ENCODE measurements at places on chromosomes 2 and 18.

GRCh38 chr2:133504566-133505505, 63.4 kb downstream of the NCKAP5 start:
- DNase-seq, result no peak

DNA sequence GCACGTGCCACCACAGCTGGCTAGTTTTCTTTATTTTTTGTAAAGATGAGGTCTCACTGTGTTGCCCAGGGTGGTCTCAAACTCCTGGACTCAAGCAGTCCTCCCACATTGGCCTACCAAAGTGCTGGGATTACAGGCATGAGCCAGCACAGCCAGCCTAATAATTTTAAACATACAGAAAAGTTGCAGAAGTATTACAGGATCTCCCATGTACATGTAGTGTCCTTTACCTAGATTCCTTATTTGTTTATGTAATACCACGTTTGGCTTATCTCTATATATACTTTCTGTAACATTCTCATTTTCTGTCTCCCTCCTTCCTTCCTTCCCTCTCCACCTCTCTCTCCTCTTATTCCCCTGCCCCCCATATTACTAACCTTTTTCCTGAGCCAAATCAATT, 41.7 kb downstream of the PPM1B start:
- DNase-seq, result no peak

DNA sequence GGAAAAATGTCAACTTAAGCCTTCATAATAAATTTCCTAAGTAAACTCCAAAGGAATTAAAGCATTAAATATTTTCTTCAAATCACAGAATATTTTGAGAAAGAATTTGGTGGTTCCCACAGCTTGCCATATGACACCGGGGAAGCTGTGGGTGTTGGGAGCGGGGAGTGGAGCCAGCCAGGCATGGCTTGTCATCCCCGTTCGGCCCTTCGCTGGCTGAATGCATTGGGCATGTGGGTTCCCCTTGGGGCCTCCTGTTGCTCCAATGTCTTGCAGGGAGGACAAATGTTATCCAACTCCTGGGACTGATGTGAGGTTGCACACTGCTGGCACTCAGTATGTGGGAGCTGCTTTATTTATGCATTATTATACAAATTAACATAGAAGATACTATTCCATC, 18.6 kb downstream of the NGEF start:
- peak; percentile 31 for DNase-seq

DNA sequence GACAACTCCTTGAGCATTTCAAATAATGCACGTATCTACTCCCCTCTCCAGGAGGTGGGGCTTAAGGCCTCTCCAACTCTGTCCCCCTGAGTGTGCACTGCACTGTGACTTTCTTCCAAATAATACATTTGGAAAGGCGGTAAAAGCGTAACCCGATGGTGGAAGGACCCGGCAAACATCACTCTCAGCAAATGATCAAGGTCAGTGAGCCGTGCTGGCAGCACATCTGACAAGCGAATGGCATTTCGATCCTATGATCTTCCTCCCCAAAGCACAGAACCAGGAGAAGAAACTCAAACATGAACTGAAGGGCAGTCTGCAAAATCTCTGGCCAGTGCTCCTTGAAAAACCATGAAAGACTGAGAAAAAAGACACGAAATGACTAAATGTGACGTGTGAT, 208.7 kb downstream of the TWIST2 start:
- no peak for DNase-seq

- DNase-seq, result no peak
Measured at GRCh38 chr2:33058716-33059470, 112.1 kb downstream of the LTBP1 start.

DNA sequence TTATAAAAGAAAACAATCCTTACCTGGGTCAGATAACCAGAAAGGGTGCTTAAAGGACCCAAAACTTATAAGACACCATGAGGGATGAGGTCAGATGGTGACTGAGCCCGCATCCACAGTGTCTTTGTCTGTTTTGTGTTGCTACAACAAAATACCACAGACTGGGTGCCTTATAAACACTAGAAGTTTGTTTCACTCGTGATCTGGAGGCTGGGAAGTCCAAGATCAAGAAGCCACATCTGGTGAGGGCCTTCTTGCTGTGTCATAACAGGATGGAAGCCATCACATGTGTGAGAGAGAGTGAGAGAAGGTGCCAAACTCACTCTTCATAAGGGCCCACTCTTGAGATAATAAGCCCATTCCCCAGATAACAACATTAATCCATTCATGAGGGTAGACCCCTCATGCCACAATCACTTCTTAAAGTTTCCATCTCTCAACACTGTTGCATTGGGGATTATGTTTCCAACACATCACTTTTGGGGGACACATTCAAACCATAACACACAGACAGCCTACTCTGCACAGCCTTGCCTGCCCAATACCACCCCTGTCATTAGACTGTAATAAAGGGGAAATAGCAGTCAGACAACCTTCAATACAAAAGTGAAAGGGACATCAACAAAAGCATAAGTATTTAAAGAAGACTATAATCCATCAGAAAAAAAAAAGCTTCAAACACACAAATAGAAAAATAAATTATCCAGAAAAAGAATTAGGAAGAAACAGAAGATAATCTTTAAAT, 249.8 kb downstream of the ANAPC1 start:
- no peak for DNase-seq

DNA sequence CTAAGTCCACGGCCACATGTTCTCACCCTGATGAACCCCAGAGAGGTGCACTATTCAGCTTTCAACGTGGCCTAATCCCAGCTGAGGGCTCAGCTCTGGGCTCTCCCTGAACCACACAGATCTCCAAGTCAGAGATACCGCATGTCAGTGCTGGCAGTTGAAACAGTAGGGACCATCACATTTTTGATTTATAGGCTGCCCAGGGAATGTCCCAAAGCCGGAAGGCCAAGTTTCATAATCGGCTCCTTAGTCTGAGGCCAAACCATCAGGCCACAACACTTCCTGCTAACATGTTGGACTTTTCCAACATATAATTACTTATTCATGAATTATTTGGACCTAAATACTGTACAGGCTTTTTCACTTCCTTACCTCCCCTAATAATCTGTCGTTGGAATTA, 91.9 kb upstream of the KLHL29 start:
- no peak for DNase-seq

Data from suprapubic skin (tissue), 4 donors.